ENCODE measurements at places on chromosomes 5 and 9. TPM values are rescaled to one million over a fixed set of nuclear protein-coding genes. Genes with fewer than 3 reads are reported as not detected.

SMIM33 gene
- not detected for total RNA-seq

ITGA1 gene
- total RNA-seq, result 30.4 TPM

GPX8 gene
- total RNA-seq, result 39.3 TPM

ZNF618 gene
- total RNA-seq, result 2.9 TPM

RFX3 gene
- 5.1 TPM for total RNA-seq

IL9 gene
- not detected for total RNA-seq

GZMA gene
- total RNA-seq, result not detected

TTC39B gene
- total RNA-seq, result 3.9 TPM

HEMGN gene
- not detected for total RNA-seq

CORO2A gene
- 4.1 TPM for total RNA-seq

FOXD4L5 gene
- not detected for total RNA-seq

BTNL8 gene
- 0.57 TPM for total RNA-seq

GABBR2 gene
- not detected for total RNA-seq

BTNL9 gene
- total RNA-seq, result 1.6 TPM

F2R gene
- total RNA-seq, result 48.1 TPM

GADD45G gene
- not detected for total RNA-seq

IL5 gene
- not detected for total RNA-seq

UBE2R2 gene
- total RNA-seq, result 15.2 TPM

GALNT12 gene
- total RNA-seq, result 5.4 TPM

ZBED3 gene
- 6.7 TPM for total RNA-seq

SPATA31C1 gene
- not detected for total RNA-seq

PCDHGA11 gene
- total RNA-seq, result 0.96 TPM

STOM gene
- 53.3 TPM for total RNA-seq

CCDC152 gene
- 0.27 TPM for total RNA-seq

SPATA6L gene
- total RNA-seq, result 2.3 TPM

INSL4 gene
- not detected for total RNA-seq

QRFP gene
- not detected for total RNA-seq

SOX30 gene
- not detected for total RNA-seq

ADAMTS19 gene
- 0.13 TPM for total RNA-seq

PCA3 gene
- total RNA-seq, result not detected

ABLIM3 gene
- 3.5 TPM for total RNA-seq

TLE4 gene
- 88.2 TPM for total RNA-seq

GABRA6 gene
- total RNA-seq, result not detected

TTC33 gene
- total RNA-seq, result 17.0 TPM

LHX3 gene
- total RNA-seq, result not detected

CTXN3 gene
- total RNA-seq, result not detected

All from A375 (cell line).